ENCODE measurements at places on chromosomes 1 and 21.

DNA sequence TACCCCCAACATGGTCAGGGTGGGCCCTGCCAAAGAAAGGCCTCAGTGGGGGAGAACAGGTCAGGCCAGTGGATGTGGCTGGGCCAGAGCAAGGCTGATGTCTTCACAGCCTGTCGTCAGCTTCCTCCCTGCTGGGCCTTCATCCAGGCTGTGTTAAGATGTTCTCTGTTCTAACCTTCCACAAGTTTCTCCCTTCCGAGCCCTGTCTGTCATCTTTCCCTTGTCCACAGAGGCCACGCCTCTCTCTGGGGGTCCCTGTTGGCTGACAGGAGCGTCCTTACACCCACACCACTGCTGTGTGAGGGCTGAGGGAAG lies 36.2 kb downstream of the SIM2 start:
- no peaks in the 10 kb centered on the region for H3K4me1 ChIP-seq
- no peak overlapping the region for H3K27ac ChIP-seq

- peak overlapping the region; percentile 42 for H3K27ac ChIP-seq
- H3K4me3 ChIP-seq = no peak overlapping the region
- peaks cover 20% of the 10 kb centered on the region for H3K36me3 ChIP-seq
- no peak for DNase-seq
Measured at GRCh38 chr1:145955436-145955835, 2.4 kb downstream of the LIX1L start.

GRCh38 chr1:15299179-15299578 lies 52.2 kb downstream of the FHAD1 start:
- no peaks in the 10 kb centered on the region for H3K27me3 ChIP-seq
- peaks cover 7% of the 10 kb centered on the region for H3K4me1 ChIP-seq
- H3K27ac ChIP-seq = no peak overlapping the region
- DNase-seq = no peak
- no peak overlapping the region for H3K4me3 ChIP-seq
- peaks cover 5% of the 10 kb centered on the region for H3K36me3 ChIP-seq

- no peak overlapping the region for H3K27ac ChIP-seq
- no peaks in the 10 kb centered on the region for H3K4me1 ChIP-seq
- no peak for DNase-seq
- no peaks in the 10 kb centered on the region for H3K36me3 ChIP-seq
- H3K27me3 ChIP-seq = peaks cover 30% of the 10 kb centered on the region
Measured at GRCh38 chr1:13607002-13607401, 23.4 kb downstream of the PDPN start.

- H3K27ac ChIP-seq = no peak overlapping the region
- no peaks in the 10 kb centered on the region for H3K4me1 ChIP-seq
- no peaks in the 10 kb centered on the region for H3K27me3 ChIP-seq
- DNase-seq = no peak
- H3K4me3 ChIP-seq = no peak overlapping the region
- no peaks in the 10 kb centered on the region for H3K36me3 ChIP-seq
Measured at GRCh38 chr1:65955071-65955470, 162.4 kb downstream of the PDE4B start.

- no peak for DNase-seq
- no peak overlapping the region for H3K4me3 ChIP-seq
- H3K4me1 ChIP-seq = no peaks in the 10 kb centered on the region
- H3K27me3 ChIP-seq = no peaks in the 10 kb centered on the region
- no peak overlapping the region for H3K27ac ChIP-seq
Measured at GRCh38 chr1:59731591-59731990, 83.2 kb upstream of the HOOK1 start.

GRCh38 chr1:204859861-204860267 lies 10.8 kb upstream of the NFASC start:
- H3K4me3 ChIP-seq = no peak overlapping the region
- no peaks in the 10 kb centered on the region for H3K4me1 ChIP-seq
- H3K27me3 ChIP-seq = peaks cover 88% of the 10 kb centered on the region

DNA sequence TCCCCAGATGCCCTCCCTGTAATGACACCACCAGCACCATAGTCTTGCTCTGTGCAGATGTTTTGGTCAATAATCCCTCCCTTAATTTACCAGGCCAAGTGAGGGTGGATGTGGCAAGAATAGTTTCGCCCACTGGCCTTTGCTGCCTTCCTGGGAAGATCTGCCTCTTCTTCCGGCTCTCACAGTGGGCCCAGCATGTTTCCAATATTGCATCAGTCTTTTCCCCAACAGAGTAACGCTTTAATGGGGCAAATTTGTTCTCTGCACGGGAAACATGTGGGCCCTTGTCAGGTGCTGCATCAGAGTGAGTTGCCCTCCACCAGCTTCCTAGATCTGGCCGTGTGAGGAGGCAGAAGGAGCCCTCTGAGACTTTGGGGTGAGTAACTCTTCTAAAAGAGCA lies 12.0 kb upstream of the ALX3 start:
- DNase-seq = no peak
- peaks cover 10% of the 10 kb centered on the region for H3K4me1 ChIP-seq
- H3K27me3 ChIP-seq = peaks cover 58% of the 10 kb centered on the region
- H3K27ac ChIP-seq = no peak overlapping the region
- no peaks in the 10 kb centered on the region for H3K36me3 ChIP-seq

GRCh38 chr1:14120895-14121294 lies 420.9 kb downstream of the PRDM2 start:
- no peak for DNase-seq
- peaks cover 36% of the 10 kb centered on the region for H3K27me3 ChIP-seq
- H3K4me3 ChIP-seq = no peak overlapping the region
- H3K27ac ChIP-seq = no peak overlapping the region
- no peaks in the 10 kb centered on the region for H3K4me1 ChIP-seq

- no peak overlapping the region for H3K4me3 ChIP-seq
- H3K27ac ChIP-seq = no peak overlapping the region
- no peaks in the 10 kb centered on the region for H3K36me3 ChIP-seq
- no peak for DNase-seq
- H3K27me3 ChIP-seq = peaks cover 11% of the 10 kb centered on the region
Measured at GRCh38 chr1:8104278-8105236, 78.4 kb upstream of the ERRFI1 start.

DNA sequence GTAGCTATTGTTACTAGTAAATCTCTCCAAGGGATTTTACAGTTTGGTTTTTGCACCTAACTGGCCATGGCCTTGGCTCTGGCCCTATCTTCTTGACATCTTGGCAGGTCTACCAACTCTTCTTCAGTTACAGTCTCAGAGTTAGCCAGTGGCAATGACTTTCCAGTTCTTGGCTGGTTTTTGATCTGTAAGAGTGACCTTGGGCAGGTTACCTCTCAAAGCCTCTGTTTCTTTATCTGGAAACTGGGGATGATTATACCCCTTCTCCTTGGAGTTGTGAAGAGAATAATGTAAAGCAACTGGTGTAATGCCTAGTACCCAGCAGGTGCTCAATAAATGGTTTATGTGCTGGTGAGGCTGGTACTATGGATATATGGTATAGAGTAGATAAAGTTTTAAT lies 6.7 kb downstream of the PHGDH start:
- peaks cover 26% of the 10 kb centered on the region for H3K27me3 ChIP-seq
- H3K27ac ChIP-seq = no peak overlapping the region
- no peaks in the 10 kb centered on the region for H3K36me3 ChIP-seq
- DNase-seq = no peak
- no peak overlapping the region for H3K4me3 ChIP-seq

GRCh38 chr1:230212405-230212936 lies 145.4 kb downstream of the GALNT2 start:
- DNase-seq = no peak
- H3K27me3 ChIP-seq = no peaks in the 10 kb centered on the region
- peak overlapping the region; percentile 79 for H3K27ac ChIP-seq

DNA sequence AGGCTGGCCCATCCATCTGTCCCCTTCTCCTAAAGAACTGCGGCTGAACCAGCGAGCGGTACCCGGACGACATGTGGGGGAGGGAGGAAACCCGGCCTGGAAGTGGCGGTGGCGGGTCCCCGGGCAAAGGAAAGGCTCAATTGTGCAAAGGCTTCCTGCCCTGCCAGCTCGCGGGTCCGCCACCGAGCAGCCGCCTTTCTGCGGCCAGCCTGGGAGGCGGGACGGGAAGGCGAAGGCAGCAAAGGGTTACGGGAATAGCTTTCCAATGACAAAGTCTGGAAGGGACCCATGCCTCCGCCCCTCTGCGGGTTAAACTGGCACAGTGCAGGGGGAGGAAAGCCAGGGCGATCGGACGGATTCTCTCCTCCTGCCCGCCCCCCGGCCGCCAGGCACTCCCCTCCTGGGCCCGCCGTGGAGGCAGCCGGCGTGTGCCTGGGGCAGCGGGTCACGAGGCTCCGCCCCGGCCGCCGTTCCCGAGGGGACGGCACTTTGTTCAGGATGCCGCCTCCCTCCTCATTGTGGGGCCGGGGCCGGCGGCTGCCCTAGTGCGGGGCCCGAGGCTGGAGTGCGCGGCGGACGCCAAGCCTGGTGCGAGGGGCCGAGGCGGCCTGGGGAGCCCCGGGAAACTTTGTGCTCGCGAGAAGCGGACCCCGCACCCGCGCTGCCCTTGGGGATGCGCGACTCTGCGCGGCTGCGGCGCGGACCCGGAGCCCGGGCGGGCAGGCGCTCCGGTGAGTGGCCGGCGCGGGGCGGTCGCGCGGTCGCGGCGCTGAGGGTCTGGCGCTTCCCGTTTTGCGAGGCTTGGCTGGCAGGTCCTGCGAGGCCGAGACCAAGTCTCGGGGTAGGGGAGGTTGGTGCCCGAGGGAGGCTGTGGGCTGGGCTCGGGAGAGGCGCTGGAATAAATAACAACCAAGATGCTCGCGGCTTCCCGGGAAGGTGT lies at the start of gene NAV1:
NAV1 (plus strand) TSS at position 516 of the 940 bp plus-strand sequence. CDS start 83,758 bp downstream, outside the sequence.
- H3K27me3 ChIP-seq = peaks cover 79% of the 10 kb centered on the region
- peaks cover 3% of the 10 kb centered on the region for H3K36me3 ChIP-seq
- no peak for DNase-seq
- H3K27ac ChIP-seq = peak within 1 kb of the TSS; percentile 11
- peak within 1 kb of the TSS; percentile 72 for H3K4me3 ChIP-seq
- H3K4me1 ChIP-seq = peaks cover 15% of the 10 kb centered on the region

DNA sequence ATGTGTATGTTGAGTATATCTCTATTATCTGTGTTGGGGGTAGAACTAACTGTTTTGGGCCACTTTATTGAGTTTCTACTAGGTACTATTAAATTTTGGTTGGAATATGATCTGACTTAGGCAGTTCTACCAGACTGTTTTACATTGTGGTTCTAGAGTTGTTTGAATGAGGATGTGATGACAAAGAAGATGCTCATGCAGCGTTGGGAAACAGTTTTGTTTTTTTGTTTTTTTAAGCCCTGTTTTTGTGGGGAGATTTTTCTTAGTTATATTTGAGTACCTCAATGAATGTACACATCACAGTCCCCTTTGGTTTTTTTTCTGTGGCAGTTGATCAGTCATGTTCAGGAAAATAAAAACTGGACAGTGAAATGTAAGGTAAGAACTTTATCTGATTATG lies 40.1 kb downstream of the TMED5 start:
- H3K4me3 ChIP-seq = no peak overlapping the region
- no peak for DNase-seq
- H3K27me3 ChIP-seq = no peaks in the 10 kb centered on the region
- H3K27ac ChIP-seq = peak overlapping the region; percentile 49

- no peak overlapping the region for H3K27ac ChIP-seq
- no peak for DNase-seq
- no peak overlapping the region for H3K4me3 ChIP-seq
- H3K36me3 ChIP-seq = no peaks in the 10 kb centered on the region
Measured at GRCh38 chr1:222909586-222909985, 94.7 kb downstream of the DISP1 start.

- no peaks in the 10 kb centered on the region for H3K4me1 ChIP-seq
- H3K36me3 ChIP-seq = no peaks in the 10 kb centered on the region
- H3K27ac ChIP-seq = no peak overlapping the region
- no peak for DNase-seq
- no peak overlapping the region for H3K4me3 ChIP-seq
- H3K27me3 ChIP-seq = no peaks in the 10 kb centered on the region
Measured at GRCh38 chr1:84409888-84410287, 11.6 kb downstream of the DNASE2B start.

- no peaks in the 10 kb centered on the region for H3K4me1 ChIP-seq
- H3K27me3 ChIP-seq = peaks cover 49% of the 10 kb centered on the region
- H3K27ac ChIP-seq = no peak overlapping the region
- DNase-seq = no peak
- H3K4me3 ChIP-seq = no peak overlapping the region
- no peaks in the 10 kb centered on the region for H3K36me3 ChIP-seq
Measured at GRCh38 chr1:1986451-1987141, 17.0 kb downstream of the CFAP74 start.

DNA sequence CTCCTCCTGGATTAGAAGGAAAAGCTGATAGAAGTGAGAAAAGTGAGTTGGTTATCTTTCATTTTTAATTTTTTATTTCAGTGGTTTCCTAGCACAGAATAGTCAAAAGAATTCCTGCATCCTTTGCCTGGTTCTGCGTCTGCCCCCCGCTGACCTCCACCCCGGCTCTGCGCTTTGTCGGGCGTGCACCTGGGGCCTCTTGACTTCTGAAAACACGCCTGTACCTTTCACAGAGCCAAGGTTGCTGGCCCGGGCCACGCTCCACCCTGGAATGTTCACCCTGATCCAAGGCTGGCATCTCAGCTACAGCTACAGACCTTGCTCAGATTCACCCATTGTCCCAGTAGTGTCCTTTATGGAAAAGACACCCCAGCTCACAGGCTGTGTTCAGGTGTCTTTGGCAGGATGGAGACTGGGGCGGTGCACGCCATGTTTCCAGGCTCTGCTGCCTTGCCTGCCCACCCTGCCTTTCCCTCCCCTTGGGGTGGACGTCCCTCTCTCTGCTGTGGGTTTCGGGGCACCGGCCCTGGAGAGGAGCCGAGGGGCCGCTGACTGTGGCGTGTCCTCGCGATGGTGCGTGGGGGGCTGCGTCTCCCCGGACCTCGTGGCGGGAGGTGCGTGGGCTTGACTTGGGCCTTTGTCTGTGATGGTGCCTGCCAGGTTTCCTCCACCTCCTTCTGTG lies 40.3 kb upstream of the DIP2A start:
- H3K27me3 ChIP-seq = no peaks in the 10 kb centered on the region

GRCh38 chr1:38138498-38139233 lies 92.1 kb upstream of the POU3F1 start:
- no peak overlapping the region for H3K4me3 ChIP-seq
- no peaks in the 10 kb centered on the region for H3K4me1 ChIP-seq
- no peak overlapping the region for H3K27ac ChIP-seq
- no peak for DNase-seq
- H3K36me3 ChIP-seq = no peaks in the 10 kb centered on the region

DNA sequence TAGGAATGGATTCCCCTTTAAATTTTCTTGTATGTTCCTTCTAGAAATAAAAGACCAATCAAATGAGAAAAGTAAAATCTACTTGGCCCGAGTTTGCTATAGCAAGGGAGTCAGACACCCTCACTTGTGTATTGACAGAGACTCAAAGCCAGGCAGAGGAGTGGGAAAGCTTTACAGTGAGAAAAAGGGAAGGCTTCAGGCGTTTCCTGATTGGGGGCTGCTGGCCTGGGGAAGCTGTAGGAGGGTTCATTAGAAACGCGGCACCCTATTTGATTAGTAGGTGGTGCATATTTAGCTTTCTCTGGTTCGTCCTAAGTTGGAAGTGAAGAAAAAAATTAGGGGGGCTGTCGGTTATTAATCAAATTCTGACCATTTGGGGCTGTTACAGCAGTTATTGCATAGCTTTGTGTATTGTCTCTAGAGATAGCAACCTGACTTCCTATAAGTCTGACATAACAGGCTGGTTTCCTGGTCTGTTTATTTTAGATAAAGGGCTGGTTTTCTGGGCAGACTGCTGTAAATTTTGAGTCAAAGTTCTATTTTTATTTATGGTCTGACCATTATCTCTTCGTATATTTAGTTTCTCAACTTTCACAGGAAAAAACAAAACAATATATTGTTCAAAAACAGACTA lies 10.0 kb downstream of the SLC25A24 start:
- H3K27me3 ChIP-seq = no peaks in the 10 kb centered on the region
- no peak for DNase-seq
- no peak overlapping the region for H3K4me3 ChIP-seq
- peaks cover 9% of the 10 kb centered on the region for H3K36me3 ChIP-seq
- no peak overlapping the region for H3K27ac ChIP-seq
- H3K4me1 ChIP-seq = peaks cover 3% of the 10 kb centered on the region

- H3K27ac ChIP-seq = no peak overlapping the region
- DNase-seq = no peak
- H3K27me3 ChIP-seq = no peaks in the 10 kb centered on the region
Measured at GRCh38 chr1:40983286-40983685, 3.8 kb downstream of the CTPS1 start.
